ENCODE measurements at places on chromosomes 1 and 21.

GRCh38 chr1:64368344-64368743 lies 101.6 kb upstream of the CACHD1 start:
- no peak for DNase-seq

GRCh38 chr21:44521928-44522752 lies 17.9 kb downstream of the KRTAP10-1 start:
- no peak for DNase-seq

GRCh38 chr21:37039411-37040075 lies 33.0 kb downstream of the RIPPLY3 start:
- DNase-seq, result no peak

- no peak for DNase-seq
Measured at GRCh38 chr1:22208268-22208972, 65.5 kb upstream of the WNT4 start.

GRCh38 chr1:209183195-209183594 lies 400.3 kb upstream of the CAMK1G start:
- DNase-seq, result no peak

DNA sequence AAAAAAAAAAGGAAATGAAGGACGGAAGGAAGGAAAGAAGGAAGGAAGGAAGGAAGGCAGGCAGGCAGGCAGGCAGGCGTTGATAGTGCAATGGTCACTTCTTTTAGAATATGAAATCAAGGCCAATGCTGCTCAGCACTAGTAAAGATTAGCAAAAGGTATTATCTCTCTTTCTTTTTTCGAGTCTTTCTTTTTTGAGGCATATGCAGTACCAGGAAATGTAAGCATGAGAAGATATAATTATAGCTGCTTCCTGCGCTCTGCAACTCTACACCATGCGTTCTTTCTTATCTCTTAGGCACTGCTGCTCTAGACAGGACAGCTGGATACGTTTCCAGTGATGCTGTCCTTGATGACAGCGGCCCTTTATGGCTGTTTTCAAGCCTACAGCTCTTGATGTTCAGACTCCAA lies 1512.5 kb upstream of the B3GALT2 start:
- DNase-seq, result no peak

DNA sequence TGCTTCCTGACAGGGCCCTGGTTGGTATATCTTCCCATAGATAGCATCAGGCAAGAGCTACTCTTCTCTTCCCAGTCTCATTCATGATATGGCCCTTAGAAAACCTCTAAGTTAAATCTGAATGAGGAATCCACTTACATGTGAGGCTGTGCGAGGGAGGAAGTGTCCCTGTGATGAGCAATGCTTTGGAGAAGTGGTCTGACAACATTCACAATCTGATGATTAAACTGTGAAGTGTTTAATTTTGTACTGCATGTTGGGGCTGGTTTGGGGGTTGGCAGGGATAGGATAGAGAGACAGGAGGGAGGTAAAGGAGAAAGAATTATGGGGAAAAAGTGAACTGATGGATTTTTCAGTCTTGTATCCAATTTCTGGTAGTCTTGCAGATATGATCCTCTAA lies 421.2 kb upstream of the DAB1 start:
- DNase-seq, result no peak

DNA sequence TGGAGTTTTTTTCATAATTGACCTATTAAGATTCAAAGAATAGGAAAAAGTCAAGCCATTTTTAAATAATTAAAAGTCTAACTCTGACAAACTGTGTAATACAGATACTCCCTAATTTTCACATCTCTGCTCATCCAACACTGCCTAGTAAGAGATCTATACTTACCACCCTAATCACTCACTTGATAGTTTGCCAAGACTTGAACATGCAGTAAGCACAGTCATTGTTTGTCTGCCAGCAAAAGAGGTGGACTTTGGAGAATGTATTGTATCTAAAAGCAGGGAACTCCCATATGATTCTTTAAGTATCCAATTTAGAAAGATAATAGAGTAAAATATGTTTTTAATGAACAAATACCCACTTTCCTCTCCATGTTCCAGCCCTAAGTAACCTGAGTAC lies 15.5 kb downstream of the TMEM59 start:
- no peak for DNase-seq

- DNase-seq, result no peak
Measured at GRCh38 chr1:53321366-53321765, 6.5 kb downstream of the LRP8 start.

GRCh38 chr1:86833461-86834215 lies 80.3 kb downstream of the SELENOF start:
- DNase-seq, result peak; percentile 40

DNA sequence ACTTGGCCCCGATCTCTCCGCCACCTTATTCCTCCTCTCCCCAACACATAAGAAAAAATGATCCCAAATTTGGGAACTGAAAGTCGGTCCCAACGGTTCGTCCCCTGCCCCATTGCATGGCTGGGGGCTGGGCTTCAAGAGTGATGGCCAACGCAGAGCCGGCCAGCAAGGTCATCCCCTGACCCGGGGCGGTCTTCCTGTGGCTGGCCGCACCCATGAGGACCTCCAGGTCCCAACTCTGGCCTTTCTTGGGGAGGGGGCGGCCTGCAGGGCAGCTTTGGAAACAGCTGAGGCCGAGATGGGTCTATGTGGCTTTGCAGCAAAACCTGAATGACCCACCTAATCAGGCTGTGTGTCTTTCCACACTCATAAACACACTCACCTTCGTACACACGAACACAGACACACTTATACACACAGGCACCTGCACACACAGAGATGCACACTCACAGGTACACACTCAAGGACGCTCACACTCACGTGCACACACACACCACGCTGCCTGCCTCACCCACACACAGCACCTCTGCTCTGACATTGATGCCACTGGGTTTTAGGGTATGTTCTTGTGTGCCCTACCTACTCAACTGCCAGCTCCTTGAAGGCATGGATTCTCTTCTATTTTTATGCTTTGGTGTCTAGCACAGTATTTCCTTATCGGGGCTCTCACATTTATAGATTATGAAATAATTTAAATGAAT lies 562 bp downstream of the DYNLT5 start:
- no peak for DNase-seq

DNA sequence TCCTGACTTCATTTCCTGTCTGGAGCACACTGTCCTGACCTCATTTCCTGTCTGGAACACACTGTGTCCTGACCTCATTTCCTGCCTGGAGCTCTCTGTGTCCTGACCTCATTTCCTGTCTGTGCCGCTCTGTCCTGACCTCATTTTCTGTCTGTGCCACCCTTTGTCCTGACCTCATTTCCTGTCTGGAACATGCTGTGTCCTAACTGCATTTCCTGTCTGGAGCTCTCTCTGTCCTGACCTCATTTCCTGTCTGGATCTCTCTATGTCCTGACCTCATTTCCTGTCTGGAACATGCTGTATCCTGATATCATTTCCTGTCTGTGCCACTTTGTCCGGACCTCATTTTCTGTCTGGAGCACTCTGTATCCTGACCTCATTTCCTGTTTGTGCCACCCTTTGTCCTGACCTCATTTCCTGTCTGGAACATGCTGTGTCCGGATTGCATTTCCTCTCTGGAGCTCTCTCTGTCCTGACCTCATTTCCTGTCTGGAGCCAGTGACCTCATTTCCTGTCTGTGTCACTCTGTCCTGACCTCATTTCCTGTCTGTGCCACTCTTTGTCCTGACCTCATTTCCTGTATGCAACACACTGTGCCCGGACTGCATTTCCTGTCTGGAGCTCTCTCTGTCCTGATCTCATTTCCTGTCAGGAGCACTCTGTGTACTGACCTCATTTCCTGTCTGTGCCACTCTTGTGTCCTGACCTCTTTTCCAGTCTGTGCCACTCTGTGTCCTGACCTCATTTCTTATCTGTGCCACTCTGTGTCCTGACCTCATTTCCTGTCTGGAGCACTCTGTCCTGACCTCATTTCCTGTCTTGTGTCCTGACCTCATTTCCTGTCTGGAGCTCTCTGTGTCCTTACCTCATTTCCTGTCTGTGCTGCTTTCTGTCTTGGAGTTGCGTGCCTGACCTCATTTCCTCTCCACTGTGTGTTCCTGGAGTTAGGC lies 27.6 kb downstream of the SKI start:
- DNase-seq, result no peak

- no peak for DNase-seq
Measured at GRCh38 chr1:244050014-244050834, 859 bp upstream of the ZBTB18 start.

GRCh38 chr1:204154568-204155255 lies 2.9 kb upstream of the ETNK2 start:
- no peak for DNase-seq

DNA sequence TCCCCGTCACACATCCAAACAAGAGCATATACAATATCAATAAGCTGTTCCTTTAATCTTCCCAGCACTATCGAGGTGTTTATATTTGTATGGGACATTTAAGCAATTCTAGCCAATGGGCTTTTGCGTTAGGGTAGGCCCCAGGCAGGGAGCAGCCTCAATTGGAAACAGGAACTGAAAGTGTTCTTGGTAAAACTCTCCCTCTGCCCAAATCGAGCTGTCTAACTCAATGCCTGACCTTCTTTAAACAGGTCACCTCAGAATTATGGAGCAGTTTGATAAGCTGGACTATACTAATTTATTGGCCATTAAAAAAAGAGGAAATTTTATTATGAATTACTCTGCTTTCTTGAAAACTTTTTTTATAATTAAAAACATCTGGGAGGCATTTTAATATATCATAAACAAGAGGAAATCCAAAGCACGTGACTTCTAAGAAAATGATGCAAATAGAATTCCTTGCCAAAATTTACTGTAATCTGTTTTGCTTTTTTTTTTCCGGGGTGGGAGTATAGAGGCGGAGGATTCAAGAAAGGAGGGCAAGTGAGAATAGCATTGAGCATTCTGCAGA lies 498.1 kb downstream of the LMO4 start:
- DNase-seq, result no peak

DNA sequence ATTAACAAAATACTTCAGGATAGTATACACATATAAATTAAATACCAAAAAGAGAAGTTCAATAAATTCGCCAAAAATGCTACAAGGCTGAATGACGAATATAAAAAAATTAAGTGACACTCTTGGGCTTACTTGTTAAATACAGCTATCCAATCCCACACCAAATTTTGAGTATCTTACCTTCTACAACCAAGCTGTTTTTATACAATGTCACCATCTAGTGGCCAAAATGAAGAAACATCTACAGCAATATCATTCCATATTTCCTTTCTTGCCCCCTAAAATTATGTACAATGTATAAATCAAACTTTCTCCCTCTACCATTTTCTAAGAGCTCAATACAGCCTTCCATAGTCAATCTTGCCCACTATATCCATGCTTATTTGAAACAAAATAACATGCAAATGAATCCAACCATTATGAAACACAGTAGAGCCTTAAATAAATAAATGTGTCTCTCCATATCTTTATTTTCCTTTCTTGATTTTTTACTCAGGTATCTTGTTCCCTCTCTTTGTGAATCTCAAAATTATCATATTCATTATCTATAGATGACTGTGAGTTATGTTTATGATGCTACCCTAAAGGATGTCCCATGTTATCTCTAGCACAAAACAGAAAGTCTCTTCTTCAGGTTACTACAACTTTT lies 86.3 kb downstream of the ACBD6 start:
- no peak for DNase-seq

DNA sequence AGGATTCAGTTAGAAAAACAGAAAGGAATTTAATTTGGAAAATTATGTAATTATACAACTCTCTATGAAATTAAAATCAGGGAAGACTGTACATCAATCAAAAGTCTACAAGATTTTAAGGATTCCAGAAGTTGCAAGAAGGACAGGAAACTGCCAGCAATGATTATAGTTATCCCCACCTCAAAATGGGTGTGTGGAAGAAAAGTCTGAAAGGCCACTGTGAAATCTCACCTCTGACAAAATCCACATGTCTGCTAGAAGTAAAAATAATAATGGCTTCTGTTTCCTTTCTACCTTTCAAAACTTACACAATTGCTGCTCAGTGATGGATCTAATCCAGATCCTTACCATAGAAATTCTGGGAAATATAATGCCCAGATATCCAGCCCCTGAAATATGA lies 708.1 kb upstream of the ADGRL4 start:
- DNase-seq, result no peak

DNA sequence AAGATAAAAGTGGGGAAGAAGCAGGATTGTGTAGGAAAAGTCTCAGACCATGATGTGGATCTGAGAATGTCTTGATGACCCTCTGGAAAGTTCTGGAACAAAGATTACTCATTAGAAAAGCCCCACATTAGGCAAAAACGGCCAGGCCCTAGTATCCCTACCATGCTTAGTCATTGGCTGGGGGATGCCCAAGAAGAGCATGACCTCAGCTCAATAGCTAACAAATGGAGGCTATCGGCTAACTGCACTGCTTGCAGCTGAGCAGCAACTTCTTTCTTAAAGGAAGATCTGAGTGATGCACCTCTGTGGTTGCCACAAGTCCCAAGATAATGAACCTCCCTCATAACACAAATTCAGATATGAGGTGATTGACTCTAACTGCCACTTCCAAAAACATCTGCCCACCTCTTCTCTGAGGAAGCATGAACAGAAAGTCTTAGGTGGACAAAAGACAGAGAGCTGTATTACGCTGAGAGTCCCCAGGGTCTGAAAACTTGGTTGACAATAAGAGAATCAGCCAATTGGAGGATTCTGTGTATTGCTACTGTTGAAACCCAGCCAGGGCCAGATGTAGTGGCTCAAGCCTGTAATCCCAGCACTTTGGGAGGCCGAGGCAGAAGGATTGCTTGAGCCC lies 64.6 kb upstream of the AK4 start:
- DNase-seq, result no peak

GRCh38 chr1:39940253-39940652 lies 14.7 kb upstream of the MFSD2A start:
- no peak for DNase-seq

GRCh38 chr1:113868387-113869083 lies 3.0 kb downstream of the PTPN22 start:
- DNase-seq, result no peak

- DNase-seq, result no peak
Measured at GRCh38 chr1:192602757-192603156, 27.2 kb downstream of the RGS1 start.

- no peak for DNase-seq
Measured at GRCh38 chr1:5765483-5765882, 226.7 kb downstream of the NPHP4 start.

- no peak for DNase-seq
Measured at GRCh38 chr1:229562686-229563085, 4.2 kb upstream of the ABCB10 start.

GRCh38 chr21:34594566-34595234 lies 20.2 kb downstream of the RCAN1 start:
- no peak for DNase-seq

- no peak for DNase-seq
Measured at GRCh38 chr1:156430303-156430702, 61.3 kb downstream of the RHBG start.

Data from right renal cortex interstitium (tissue), 3 donors.